Activated CD4-positive, alpha-beta T cell treated with anti-CD3 and anti-CD28 coated beads, Interleukin-2, amount 50 U/mL, for 1 hour (primary cell): ENCODE measurements at places on chromosomes 4 and X.

DNA sequence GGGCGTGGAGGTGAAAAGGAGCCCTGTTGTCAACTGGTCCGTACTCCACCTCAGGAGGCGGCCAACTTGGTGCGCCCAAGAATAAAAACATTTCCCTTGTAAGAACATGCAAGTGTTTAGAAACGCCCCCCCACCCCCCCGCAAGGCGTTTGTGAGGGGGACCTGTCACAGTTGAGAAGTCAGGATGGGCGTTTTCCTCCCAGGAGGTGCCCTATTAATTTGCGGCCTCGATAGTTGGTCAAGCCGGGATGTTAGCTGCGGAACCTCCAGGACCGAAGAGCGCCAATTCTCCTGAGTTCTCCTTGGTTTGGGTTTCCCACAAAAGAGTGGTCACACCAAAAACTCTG lies 651 bp upstream of the SAP30 start:
- DNase-seq, result peak; percentile 56

- no peak for DNase-seq
Observed at GRCh38 chr4:38152305-38152704, 192.1 kb downstream of the PTTG2 start.

GRCh38 chr4:55397520-55398321 lies 2.0 kb downstream of the TMEM165 start:
- no peak for DNase-seq

- DNase-seq, result no peak
Observed at GRCh38 chr4:156378033-156378665, 424.5 kb upstream of the CTSO start.

GRCh38 chrX:119647552-119648420 lies 41.6 kb upstream of the NKRF start:
- peak; percentile 39 for DNase-seq

DNA sequence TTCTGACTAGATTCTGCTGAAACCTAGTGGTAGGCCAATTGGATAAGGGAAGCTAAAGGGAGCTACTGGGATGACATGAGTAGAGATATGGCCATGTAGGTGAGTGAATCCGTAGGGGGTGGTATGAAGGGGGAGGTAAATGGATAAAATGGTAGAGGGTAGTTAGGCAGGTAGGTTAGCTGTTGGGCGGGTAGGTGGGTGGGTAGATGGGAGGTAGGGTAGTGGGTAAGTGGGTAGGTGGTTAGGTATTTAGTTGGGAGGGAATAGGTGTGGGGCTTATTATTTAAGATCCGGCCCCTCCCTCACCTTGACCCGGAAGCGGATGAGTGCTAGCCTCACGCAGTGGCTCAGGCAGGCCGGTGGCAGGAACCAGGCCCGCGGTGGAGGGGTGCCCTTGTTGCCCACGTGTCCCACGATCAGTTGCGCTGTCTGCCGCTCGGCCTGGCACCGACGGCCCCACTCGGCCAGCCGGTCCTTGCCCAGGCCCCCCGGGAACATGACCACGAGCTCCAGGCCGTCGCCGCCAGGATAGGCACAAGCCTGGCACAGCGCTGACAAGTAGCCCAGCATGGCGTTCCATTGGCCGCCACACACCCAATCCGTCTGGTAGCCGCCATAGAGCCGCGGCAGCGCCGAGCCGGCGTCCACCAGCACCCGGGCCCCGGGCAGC lies 725 bp downstream of the FAM120C start:
- DNase-seq, result peak; percentile 60

- no peak for DNase-seq
Observed at GRCh38 chrX:72373136-72373535, 67.4 kb upstream of the CITED1 start.

DNA sequence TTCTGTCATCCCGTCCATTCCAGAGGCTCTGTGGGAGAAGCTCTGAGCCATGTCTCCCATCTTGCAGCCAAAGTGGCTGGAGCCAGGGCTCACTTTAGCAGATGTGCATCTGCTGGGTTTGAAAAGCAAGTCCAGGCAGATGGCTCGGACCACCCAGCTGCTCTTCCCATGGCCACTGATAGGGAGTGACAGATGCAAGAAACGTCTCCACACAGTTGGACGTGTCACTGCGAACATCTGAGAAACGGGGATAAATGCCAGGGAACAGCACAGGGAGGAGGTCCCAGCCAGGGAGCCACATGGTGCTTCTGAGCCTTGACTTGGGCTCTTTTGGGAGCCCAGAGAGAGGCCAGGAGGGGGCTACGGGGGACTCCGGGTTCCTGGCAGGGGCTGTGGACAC lies 242.3 kb downstream of the AFAP1 start:
- no peak for DNase-seq

GRCh38 chr4:146098397-146098796 lies 77.1 kb upstream of the LSM6 start:
- no peak for DNase-seq

- DNase-seq, result peak; percentile 6
Observed at GRCh38 chrX:65406532-65406931, 128.1 kb downstream of the LAS1L start.

DNA sequence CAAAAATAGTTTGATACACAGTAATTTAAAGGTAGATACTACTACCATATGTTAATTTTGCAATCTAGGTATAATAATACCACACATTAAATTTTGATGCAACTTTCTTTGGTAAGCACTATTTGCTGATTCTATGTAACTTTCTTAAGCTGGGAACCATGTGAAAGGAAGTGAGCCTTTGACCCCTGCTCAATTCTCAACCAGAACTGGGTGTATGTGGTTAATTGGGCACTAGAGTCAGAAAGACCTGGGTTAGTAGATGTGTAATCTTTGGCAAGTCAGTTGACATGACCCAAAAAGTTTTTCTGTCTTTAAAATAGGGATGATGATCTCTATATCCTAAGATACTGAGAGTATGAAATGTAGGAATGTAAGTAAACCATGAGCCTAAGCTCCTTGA lies 22.4 kb downstream of the TLR2 start:
- DNase-seq, result no peak

DNA sequence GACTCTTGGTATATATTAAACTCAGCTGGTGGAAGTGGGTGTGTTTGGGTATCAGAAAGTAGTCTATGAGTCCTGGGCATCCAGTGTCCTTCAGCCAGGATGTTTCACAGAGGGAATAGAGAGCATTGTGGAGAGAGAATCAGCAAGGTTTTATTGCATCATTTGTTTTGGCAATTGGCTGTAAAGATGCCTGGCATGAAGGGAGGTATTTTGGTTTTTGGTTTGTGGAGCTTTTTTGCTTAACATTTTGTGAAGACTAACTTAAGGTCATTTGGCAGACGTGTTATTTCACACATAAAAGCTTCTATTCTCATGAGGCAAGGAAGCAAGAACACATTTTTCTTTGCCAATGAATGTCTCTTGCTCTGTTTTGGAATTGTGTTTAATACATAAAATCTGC lies 71.1 kb downstream of the DCLK2 start:
- no peak for DNase-seq

GRCh38 chr4:3293401-3294391 lies 875 bp downstream of the RGS12 start:
- no peak for DNase-seq

GRCh38 chr4:128818442-128818841 lies 8.9 kb downstream of the JADE1 start:
- no peak for DNase-seq

GRCh38 chr4:155371432-155372043 lies 5.2 kb downstream of the MAP9 start:
- DNase-seq, result no peak

GRCh38 chr4:25703731-25704388 lies 48.2 kb downstream of the SLC34A2 start:
- no peak for DNase-seq

- no peak for DNase-seq
Observed at GRCh38 chr4:127448986-127449385, 183.8 kb upstream of the INTU start.

DNA sequence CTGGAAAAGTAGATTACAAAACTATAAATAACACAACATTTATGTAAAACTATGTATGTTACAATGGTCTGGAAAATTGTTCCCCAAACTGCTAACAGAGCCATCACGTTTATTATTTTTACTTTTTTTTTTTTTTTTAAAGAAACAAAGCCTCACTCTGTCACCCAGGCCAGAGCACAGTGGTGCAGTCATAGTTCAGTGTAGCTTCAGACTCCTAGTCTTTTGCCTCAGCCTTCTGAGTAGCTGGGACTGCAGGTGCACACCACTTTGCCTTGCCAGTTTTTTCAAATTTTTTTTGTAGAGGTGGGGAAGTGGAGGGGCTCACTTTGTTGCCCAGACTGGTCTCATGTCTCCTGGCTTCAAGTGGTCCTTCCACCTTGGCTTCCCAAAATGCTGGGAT lies 180.1 kb upstream of the SPRY1 start:
- no peak for DNase-seq

DNA sequence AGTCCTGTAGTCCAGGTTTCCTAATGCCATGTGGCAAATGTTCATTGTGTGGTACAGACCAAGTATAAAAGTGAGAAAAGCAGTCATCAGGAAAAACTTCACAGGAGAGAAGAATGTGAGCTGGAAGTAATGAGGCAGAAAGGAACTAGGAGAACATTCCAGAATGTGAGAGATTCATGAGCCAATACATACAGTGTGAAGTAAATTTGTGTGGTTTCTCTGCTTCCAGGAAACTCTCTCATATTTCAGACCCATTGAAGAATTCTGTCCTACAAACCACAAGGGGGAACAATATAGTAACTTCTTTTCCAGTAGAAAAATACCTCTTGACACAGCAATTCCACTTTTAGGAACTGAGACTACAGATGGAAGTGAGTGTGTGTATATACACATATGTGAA lies 136.5 kb downstream of the RNF150 start:
- DNase-seq, result no peak

- no peak for DNase-seq
Observed at GRCh38 chr4:179415847-179416223, 1973.6 kb upstream of the AGA start.

DNA sequence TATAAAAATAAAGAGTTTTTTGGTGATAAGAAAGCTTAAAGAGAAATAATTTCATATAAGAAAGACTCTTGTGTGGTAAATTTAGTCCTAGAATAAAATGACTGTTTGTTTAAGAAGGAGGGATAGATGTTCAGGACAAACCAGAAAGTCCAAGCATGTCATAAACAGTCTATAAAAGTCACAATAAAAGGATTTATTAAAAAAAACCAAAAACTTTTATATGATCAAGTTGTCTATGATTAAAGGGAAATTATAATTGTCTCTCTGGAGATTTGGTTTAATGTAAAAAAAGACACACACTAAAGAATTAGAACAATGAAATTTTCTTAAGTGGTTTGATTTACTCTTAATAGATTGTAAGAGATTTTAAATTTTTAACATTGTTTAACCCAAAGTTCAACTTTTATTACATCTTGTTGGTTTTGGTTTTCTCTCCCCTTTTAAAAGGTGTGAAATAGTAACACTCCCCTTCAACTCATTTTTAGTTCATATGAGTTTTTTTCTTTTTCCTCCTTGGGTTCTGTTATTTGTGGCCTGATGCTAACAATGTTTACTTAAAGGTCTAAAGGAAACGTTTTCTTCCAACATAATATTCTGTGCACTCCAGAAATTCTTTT lies 89.7 kb downstream of the PDHA2 start:
- DNase-seq, result no peak

DNA sequence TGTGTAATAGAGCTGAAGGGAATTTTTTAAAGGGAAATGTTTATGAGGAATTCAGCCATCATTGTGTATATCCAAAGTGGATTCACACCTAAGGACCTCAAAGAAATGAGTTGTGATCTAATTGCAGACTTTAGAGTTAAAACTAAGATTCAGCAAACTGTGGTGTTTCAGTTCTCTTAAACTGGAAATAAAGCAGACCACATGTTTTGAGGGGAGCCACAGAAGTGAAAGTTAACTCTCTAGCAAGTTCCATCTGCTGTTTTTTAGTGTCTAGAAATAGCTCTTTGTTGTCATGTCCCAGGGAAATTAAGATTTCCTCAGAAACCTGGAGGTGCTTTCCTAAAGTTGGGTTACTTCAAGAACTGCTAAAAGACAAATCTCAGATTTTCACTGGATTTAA lies 97.3 kb upstream of the DDX3X start:
- DNase-seq, result no peak

GRCh38 chr4:124288706-124289486 lies 423.6 kb downstream of the ANKRD50 start:
- no peak for DNase-seq

DNA sequence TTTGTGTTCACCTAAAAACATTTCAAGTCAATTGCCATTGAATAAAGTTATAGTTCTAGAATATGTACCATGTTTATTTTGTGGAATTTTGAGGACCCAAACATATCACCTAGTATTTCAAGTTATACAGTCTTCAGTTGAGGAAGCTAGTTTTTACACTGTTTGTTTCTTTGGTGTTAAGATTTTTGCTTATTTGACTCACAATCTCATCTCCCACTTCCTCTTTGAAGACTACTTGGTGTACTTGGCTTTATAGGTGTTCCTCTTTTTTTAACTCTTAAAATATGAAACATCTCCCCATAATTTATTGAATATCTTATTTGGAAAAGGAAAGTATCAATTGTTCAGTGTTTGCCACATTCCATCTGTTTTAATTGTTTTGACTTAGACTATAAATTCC lies 675.4 kb downstream of the RAPGEF2 start:
- DNase-seq, result no peak

DNA sequence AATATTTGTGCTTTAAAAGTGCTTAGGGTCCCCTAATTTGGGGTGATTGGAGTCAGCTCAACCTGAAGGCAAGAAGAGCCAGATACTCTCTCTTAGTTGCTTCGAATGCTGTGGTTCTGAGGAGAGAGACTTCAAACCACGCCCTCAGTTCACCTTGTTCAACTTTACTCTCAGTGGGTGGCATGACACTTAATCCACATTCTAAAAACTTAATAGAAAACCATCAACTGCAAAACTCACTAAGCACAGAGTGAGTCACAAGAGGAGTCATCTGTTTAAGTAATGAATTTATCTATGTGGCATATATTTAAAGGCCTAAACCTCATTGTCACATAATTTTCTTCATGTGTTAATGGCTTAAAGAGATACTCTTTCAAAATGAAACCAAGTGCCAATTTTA lies 99.5 kb upstream of the SLC4A4 start:
- no peak for DNase-seq

- peak; percentile 19 for DNase-seq
Observed at GRCh38 chrX:132480581-132481203, 8.1 kb downstream of the MBNL3 start.

GRCh38 chr4:183552274-183553146 lies 47.7 kb downstream of the ING2 start:
- no peak for DNase-seq

DNA sequence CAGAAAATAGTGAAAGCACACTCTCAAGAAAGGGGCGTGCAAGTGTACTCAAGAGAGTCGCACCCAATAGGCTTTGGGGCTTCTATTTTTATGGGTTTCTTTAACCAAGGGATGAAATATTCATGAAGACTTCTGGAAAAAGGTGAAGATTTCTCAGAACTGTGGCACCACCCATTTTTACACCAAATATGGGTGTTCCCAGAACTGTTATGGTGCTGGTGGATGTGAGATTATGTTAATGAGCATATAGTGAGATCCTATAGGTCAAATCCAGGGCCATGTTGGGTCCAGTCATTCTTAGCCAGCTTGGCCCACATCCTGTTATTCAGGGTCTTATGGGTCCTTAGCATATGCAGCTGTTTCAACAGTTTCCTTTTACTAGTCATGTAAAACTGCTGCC lies 61.0 kb upstream of the SMIM10 start:
- DNase-seq, result no peak

- no peak for DNase-seq
Observed at GRCh38 chr4:143188136-143189088, 3.7 kb downstream of the USP38 start.

- DNase-seq, result no peak
Observed at GRCh38 chrX:14963447-14964236, 90.4 kb downstream of the MOSPD2 start.

- DNase-seq, result no peak
Observed at GRCh38 chr4:110278127-110278526, 79.7 kb upstream of the ELOVL6 start.

- no peak for DNase-seq
Observed at GRCh38 chr4:3605491-3605890, 73.3 kb upstream of the LRPAP1 start.
